NCI-H1436 treated with DMSO at 0.1 percent for 48 hours (cell line): ENCODE measurements at places on chromosomes 1 and 21.

- no peak for DNase-seq
These were observed 35.1 kb downstream of the LRRC38 start for GRCh38 chr1:13478692-13479091.

- DNase-seq = no peak
These were observed 432.6 kb downstream of the AMY1C start for GRCh38 chr1:104182251-104182650.

- DNase-seq = no peak
These were observed 7.7 kb downstream of the ENSA start for GRCh38 chr1:150621497-150622302.

GRCh38 chr21:26956216-26956615, 10.7 kb downstream of the ADAMTS5 start:
- DNase-seq = no peak

GRCh38 chr1:36397083-36397377, 678 bp downstream of the LSM10 start:
- DNase-seq = no peak

DNA sequence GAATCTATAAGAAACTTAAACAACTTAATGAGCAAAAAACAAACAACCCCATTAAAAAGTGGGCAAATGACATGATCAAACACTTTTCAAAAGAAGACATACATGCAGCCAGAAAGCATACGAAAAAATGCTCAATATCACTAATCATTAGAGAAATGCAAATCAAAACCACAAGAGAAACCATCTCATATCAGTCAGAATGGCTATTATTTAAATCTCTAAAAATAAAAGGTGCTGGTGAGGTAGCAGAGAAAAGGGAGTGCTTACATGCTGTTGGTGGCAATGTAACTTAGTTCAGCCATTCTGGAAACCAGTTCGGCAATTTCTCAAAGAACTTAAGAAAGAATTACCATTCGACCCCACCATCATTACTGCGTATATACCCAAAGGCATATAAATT, 147.7 kb downstream of the FAF1 start:
- DNase-seq = no peak

DNA sequence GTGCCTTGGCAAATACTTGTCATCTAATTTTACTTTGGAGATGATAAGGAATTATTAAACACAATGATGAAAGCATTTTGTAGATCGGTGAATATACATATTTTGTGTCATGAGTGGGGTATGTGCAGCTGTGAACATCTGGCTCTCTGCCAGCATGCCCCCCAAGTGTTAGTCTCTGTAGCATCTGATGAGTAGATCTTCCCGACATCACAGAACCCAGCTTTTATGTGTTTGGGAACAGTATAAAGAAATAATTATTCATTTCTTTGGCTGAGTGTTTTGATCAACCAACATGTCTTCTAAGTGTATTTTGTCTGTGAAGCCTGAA, 4.5 kb upstream of the CTNNBIP1 start:
- no peak for DNase-seq

GRCh38 chr1:222522105-222522915, 25.6 kb downstream of the HHIPL2 start:
- no peak for DNase-seq

DNA sequence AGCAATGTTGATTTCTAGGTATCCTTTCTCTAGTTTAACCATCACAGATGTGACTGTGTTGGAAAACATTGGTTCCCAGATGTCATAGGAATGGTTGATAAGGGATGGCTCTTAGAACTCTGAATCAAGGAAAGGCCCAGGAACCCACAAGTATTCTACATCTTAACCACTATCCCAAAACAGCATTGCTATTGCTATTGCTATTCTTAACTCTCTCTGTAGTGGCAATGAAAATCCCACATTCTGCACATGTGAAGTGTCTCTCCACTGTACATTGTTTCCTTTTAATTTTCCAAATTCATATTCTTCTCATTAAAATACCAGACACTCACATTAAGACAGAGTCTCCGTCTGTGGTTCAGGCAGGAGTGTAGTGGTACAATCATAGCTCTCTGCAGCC, 420.4 kb upstream of the RUNX1 start:
- no peak for DNase-seq
